ENCODE measurements at places on chromosomes 12 and 14. TPM values are rescaled to one million over a fixed set of nuclear protein-coding genes. Genes with fewer than 3 reads are reported as not detected.

Gene CEBPE
- polyA plus RNA-seq, result 0.19 TPM

Gene LHX5
- polyA plus RNA-seq, result not detected

Gene PPP1R12A
- polyA plus RNA-seq, result 105 TPM

Gene CLEC2A
- polyA plus RNA-seq, result not detected

Gene ANGEL1
- polyA plus RNA-seq, result 23.3 TPM

Gene GPR84
- 0.08 TPM for polyA plus RNA-seq

Gene SLC7A7
- 101 TPM for polyA plus RNA-seq

Gene SDSL
- polyA plus RNA-seq, result 10.7 TPM

Gene REM2
- 1.2 TPM for polyA plus RNA-seq

Gene SLC25A47
- polyA plus RNA-seq, result 0.10 TPM

Gene NTF3
- polyA plus RNA-seq, result 4.3 TPM

Gene EMP1
- 106 TPM for polyA plus RNA-seq

Gene SCNN1A
- polyA plus RNA-seq, result 74.0 TPM

Gene IFI27L1
- 21.7 TPM for polyA plus RNA-seq

Gene RIPK3
- polyA plus RNA-seq, result 3.6 TPM

Gene MTERF2
- polyA plus RNA-seq, result 33.9 TPM

Gene C14orf132
- 33.6 TPM for polyA plus RNA-seq
